ENCODE measurements at places on chromosomes 16 and 17.

- DNase-seq = no peak
Measured at GRCh38 chr17:45848868-45849535, 4.3 kb downstream of the SPPL2C start.

DNA sequence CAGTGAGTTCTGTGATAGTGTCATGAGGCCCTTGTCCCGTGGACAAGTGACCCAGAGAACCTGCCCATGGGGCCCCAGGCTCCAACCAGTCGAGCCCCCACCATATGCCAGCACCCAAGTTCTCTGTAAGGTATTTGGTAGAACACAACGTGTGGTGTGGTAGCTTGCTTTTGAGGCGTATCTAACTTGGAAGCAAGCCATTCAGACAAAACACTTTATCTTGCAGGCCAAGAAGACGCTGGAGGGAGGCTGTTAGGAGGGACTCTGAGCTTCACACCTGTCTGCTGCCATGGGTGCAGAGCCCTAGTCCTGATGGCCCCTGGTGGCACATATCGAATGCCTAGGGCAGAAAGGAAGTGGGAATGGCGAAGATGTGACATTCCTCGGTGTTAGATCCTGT lies 1.6 kb downstream of the NDUFAF8 start:
- DNase-seq = no peak

- DNase-seq = no peak
Measured at GRCh38 chr17:12081720-12082119, 61.0 kb downstream of the MAP2K4 start.

- DNase-seq = no peak
Measured at GRCh38 chr16:86668136-86668910, 90.0 kb downstream of the FOXL1 start.

DNA sequence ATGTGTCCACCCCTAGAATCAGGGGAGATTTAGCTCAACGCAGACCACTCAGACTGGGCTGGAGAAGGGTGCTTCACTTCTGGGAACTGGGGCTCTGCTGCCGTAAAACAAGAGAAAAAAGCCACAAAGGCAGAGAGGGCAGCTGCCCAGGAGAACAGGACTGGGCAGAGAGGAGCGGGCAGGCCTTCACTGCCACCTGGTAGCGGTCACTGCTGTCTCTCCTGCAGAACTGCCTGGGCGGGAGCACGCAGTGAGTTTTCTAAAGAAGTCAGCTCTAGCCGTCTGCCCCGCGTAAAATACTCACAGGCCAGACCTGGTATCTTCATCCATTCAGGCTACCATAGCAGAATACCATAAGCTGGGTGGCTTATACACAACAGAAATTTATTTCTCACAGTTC lies 103.8 kb downstream of the AMFR start:
- DNase-seq = no peak

DNA sequence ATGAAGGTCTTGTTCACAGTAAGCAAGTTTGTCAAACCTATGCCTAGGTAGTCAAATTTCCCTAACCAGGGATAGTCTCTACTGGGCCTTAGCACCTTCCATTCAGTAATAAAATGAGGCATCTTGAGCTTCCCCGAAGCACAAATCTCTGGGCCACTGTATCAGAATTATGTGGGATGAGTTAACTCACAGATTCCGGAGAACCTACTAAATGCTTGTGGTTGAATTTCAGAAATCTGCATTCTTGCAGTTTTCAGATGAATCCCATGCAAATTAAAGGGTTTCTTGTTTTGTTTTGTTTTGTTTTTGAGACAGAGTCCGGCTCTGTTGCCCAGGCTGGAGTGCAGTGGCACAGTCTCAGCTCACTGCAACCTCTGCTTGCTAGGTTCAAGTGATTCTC lies 478.8 kb upstream of the HSBP1 start:
- no peak for DNase-seq

- DNase-seq = no peak
Measured at GRCh38 chr16:23506606-23506994, 3.7 kb downstream of the GGA2 start.

DNA sequence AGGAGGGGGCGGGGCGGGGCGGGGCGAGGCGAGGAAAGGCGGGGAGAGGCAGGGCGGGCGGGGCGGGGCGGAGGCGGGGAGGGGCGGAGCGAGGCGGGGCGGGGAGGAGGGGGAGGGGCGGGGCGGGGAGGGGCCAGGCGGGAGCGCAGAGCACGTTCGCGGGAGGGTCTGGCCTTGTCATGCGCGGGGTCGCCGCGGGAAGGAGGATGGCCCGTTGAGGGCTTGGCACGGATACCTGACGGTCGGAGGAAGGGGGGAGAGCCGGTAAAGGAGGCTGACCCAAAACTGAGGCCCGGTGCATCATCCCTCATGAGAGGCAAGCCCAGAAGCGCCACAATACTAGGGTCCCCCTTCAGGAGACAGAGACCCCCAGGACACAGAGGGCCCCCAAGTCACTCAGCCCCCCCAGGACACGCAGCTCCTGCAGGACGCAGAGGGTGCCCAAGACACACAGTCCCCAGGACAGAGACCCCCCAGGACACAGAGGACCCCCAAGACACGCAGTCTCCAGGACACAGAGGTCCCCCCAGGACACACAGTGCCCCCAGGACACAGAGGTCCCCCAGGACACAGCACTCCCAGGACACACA lies 593 bp upstream of the WDR45B start:
- peak; percentile 11 for DNase-seq

DNA sequence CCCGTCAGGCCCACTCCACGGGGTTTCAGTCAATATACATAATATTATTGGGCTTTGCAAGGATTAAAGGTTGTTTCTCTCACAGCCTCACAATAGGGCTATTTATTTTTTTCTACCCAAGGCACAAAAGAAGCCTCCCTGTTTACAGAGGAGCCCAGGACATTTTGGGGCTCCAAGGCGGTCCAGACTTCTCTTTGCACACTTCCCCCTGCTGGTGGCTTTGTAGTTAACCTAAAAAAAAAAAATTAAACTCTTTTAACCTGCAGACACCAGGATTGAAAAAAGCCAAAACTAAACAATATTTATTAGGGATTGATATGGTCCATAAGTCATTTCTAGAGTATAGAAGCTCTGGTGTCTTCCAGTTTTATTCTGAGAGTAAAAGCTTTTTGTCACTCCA lies 169.7 kb upstream of the ZFHX3 start:
- no peak for DNase-seq

DNA sequence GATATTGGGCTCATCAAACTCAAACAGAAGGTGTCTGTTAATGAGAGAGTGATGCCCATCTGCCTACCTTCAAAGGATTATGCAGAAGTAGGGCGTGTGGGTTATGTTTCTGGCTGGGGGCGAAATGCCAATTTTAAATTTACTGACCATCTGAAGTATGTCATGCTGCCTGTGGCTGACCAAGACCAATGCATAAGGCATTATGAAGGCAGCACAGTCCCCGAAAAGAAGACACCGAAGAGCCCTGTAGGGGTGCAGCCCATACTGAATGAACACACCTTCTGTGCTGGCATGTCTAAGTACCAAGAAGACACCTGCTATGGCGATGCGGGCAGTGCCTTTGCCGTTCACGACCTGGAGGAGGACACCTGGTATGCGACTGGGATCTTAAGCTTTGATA lies 2.6 kb upstream of the HPR start:
- no peak for DNase-seq

DNA sequence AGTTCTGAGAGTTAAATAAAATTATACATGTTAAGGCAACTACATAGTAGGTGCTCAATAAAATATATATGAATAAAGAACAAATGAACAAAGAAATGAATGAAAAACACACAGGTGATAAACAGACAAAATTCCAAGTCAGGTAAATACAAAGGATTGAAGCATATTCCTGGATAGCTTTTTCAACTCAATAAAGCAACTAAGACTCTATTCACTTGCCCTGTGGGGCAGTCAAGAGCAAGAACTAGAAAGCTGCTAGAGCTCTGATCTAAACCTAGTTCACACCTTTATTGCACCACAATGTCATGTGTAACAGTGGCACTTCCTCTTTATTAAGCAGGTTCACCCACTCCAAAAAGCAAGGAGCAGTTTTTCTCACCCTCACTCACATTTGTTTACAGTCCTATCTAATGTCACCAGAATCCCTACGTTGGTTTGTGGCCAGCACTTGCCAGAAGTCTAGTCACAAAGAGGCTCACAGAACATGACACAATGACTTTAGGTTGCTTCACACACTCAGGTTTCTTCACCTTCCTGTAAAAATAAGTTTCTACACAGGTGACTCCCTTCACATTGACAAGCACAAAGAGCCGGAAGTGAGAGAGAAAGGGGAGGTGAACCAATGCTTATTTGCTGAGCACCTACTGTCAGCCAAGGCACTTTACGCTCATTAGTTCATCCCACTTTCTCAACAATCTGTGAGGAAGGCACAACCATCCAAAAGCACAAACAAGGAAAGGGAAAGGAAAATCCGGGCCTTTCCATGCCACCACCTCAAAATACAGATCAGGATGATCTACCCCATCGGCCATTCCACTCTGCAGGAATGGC lies 70.8 kb downstream of the XPO6 start:
- DNase-seq = peak; percentile 39

GRCh38 chr16:69322343-69322742 lies 8.0 kb downstream of the PDF start:
- DNase-seq = no peak
